ENCODE measurements at places on chromosomes 7 and 10. TPM values are rescaled to one million over a fixed set of nuclear protein-coding genes. Genes with fewer than 3 reads are reported as not detected.

DNA sequence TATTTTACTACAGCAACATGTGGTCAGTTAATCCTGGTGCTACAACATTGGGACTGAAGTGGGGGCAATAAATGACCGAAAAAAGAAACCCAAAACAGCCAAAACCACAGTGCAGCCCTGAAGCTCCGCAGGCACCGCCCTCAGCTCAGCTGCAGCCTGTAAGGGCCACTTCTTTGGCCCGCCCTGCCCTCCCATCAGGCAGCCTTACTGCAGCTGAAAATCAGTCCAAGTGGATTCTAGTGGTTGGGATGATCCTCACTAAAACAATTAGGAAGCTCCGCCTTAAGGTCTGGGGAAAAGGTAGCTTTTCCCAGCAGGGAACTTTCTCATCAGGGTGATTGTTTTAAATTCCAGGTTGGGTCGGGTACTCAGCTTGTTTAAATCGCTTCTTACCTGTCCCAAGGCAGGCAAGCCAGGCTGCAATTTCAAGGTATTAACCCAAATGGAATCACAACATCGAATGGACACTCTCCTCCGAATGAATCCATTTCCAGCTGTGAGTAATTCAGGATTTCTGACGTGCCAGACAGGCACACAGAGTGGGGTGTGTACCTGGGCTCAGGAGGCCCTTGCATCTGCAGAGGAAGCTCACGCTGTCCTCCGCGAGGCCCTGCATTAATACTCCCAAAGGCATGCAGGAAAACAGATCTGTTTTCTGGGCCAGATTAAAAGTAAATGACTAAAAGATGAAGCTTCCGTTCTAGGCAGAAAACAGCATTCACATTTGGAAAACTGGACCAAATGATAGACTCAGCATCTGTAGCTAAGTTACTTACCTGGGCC is 104.3 kb downstream of the CREB5 start:
- no peak overlapping the region for H3K4me3 ChIP-seq
- DNase-seq = no peak
- no peak overlapping the region for H3K27ac ChIP-seq
- no peaks in the 10 kb centered on the region for H3K36me3 ChIP-seq
- H3K4me1 ChIP-seq = peaks cover 17% of the 10 kb centered on the region

The GRM3 gene
- total RNA-seq = 0.03 TPM

- no peaks in the 10 kb centered on the region for H3K4me1 ChIP-seq
- no peak overlapping the region for H3K27ac ChIP-seq
- H3K4me3 ChIP-seq = no peak overlapping the region
- H3K27me3 ChIP-seq = peaks cover 2% of the 10 kb centered on the region
- H3K36me3 ChIP-seq = no peaks in the 10 kb centered on the region
These were observed 45.7 kb upstream of the CRTAC1 start for GRCh38 chr10:98076086-98076485.

- H3K27me3 ChIP-seq = no peaks in the 10 kb centered on the region
- H3K4me3 ChIP-seq = no peak overlapping the region
- no peaks in the 10 kb centered on the region for H3K36me3 ChIP-seq
- peak overlapping the region; percentile 64 for H3K27ac ChIP-seq
- no peak for DNase-seq
These were observed 996.4 kb downstream of the KCNMA1 start for GRCh38 chr10:76641215-76641614.

All from hepatocyte (in vitro differentiated cells).